ENCODE measurements at places on chromosomes 3 and 15.

DNA sequence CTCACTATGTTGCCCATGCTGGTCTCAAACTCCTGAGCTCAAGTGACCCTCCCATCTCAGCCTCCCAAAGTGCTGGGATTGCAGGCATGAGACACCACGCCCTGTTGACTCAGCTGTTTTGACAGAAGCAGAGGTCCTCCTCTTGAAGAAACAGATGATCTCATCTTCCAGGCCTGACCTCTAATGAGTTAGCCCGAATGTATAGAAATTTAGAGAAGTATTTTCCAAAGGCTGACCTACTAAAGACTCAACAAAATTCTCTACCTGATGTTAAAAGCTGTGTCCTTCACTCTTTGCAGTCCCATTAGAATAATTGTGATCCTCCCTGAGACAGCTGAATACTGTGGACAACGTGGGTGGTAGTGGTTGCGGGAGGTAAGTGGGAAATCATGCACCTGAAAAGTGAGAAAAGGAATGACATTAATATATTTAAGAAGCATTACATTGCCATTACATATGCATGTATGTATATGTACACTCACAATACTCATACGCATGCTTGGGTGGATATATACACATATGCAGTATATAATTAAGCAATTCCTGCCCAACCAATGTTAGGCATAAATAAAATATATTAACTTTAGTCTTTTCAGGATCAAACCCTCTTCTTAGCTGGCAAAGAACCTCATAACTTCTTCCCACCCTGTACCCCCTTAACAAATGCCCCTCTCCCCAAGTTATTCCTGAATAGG lies 204.6 kb upstream of the NR2F2 start:
- no peak for DNase-seq

- no peak for DNase-seq
Measured at GRCh38 chr3:186990878-186991308, 60.6 kb downstream of the ST6GAL1 start.

GRCh38 chr3:153252963-153253362 lies 90.9 kb downstream of the RAP2B start:
- no peak for DNase-seq

DNA sequence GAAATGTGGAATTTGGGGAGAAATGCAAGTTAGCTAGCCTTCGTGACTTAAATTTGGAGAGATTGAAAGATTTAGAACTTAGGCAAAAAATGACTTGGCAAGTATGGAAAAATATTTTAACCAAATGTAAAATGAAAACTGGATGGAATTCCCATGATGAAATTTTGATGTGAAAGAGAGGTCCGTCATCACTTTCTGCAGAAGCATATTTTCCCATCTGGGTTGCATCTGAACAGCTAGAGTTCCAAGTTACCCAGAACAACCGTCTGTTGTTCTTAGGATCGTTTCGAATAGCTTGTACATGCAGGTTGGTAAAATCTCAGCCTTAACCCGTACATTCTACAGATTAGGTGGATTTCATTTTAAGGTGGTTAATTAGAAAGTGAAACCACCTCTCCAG lies 136.3 kb downstream of the GHSR start:
- DNase-seq = no peak

GRCh38 chr15:98668566-98669308 lies 20.4 kb downstream of the IGF1R start:
- no peak for DNase-seq

DNA sequence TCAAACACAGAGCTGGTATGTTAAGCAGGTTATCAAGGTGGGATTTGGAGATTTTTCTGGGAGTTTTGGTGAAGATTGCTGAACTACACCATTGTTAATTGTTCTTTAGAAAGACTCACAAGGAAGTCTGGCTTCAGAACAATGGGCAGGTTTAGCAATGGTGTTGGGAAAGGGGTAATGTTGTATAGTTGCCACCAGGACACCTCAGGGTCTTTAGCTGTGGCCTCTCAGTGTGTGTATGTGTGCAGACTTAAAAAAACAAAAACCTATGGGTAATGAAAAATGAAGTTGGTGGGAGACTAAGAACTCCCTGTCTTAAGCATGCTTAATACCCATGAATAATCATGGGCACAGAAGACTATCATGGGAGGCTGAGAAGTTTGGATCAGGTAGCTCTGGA lies 91.7 kb downstream of the MCTP2 start:
- no peak for DNase-seq

All from cortex of kidney (tissue), 1 donor.